ENCODE measurements at places on chromosomes 11 and 22.
A peak's percentile ranks its signal among the peaks of the same experiment; 100 is the strongest.

DNA sequence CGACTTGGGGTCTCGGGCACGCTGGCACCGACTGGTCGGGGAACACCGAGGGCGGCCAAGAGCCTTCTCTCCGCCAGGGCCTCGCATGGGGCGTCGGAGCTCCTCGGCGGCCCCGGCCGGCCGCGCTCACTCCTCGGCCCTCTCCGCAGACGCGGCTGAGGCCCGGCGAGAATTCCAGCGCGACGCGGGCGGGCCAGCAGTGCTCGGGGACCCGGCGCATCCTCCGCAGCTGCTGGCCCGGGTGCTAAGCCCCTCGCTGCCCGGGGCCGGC lies 5.6 kb downstream of the TBX1 start:
- DNase-seq, result no peak

DNA sequence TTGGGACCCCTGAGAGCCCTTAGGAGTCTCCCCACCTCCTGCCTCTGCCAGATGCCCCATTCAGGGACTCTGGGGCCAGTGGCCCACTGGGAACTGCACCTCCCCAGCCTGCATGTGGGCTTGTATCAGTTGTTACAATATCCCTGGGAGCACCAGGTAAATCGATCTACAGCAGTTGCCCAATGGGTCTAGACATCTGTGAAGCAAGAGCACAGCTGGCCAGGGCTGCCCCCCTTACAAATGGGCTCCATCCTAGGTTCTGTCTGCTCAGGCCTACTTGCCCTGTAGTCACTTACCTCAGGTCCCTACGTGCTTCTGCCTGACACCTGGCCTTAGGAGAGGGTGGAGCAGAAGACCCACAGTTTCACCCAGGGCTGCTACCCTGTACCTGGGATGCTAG lies 62.7 kb downstream of the HIRA start:
- DNase-seq, result no peak

- no peak for DNase-seq
Observed at GRCh38 chr11:110077346-110077745, 15.8 kb upstream of the ZC3H12C start.

- no peak for DNase-seq
Observed at GRCh38 chr11:67616431-67617242, 9.9 kb downstream of the NDUFV1 start.

- no peak for DNase-seq
Observed at GRCh38 chr11:85531191-85531897, 95.8 kb downstream of the DLG2 start.

DNA sequence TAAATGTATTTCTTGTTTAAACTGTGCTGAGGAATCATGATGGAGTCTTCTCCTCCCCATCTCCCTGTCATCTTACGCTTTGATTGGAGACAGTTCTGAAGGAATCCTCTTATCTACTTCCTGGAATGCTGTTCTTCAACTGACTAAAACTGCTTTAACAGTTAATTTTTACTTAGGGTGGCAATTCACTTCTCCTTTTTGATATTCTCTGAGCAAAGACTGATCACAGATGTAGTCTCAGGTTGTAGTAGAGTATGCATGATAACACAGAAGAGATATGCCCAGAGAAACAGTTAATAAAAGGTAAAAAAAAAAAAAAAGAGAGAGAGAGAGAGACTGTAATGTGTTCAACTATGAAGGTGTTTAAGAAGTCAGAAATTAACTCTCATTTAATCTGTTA lies 1.4 kb upstream of the CASP5 start:
- no peak for DNase-seq

- DNase-seq, result no peak
Observed at GRCh38 chr22:50011447-50012210, 936 bp downstream of the IL17REL start.

GRCh38 chr22:39414886-39415285 lies 15.3 kb downstream of the TAB1 start:
- DNase-seq, result no peak

DNA sequence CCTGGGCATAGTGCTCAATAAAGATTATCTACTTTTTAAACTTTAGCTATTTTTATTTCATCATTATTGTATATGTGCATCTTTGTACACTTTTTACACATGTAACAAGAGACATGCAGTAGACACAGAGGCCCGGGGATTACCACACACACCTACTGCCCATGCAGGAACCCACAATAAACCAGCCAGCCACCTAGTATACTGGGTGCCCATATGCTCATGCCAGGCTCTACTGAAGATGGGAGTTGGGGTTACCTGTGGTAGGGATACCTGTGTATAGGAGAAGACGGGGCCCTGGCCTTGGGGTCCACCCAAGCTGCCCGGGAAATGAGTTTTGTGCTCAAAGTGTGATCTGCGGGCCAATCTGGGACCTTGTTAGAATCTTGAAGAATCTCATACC lies 31.2 kb upstream of the P2RY2 start:
- no peak for DNase-seq

DNA sequence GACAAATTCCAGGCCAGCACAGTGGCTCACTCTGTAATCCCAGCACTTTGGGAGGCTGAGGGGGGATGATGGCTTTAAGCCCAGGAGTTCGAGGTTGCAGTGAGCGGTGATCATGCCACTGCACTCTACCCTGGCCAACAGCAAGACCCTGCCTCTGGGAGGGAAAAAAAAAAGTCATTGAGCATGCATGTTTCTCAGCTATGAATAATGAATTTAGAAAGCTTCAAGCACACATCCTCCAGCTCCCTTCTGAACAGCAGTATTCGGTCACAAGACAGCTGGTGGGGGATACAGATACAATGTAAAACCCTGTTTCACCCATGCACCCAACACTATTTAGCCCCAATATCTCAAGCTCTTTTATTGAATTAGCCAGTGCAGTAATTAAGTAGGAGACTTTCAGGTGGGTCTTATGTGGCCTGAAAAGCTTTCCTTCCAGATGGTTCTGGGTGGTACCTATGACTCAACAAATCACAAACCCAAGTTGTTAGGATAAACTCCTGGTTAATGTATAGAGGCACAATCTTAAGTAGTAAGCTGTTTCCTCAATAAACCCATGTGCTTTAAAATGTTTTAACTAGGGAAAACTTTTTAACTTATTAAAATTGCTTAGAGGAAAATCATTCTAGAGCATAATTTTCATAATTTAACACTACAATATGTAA lies 13.4 kb downstream of the PRDM10 start:
- DNase-seq, result no peak

- no peak for DNase-seq
Observed at GRCh38 chr11:35780951-35781860, 118.6 kb downstream of the TRIM44 start.

DNA sequence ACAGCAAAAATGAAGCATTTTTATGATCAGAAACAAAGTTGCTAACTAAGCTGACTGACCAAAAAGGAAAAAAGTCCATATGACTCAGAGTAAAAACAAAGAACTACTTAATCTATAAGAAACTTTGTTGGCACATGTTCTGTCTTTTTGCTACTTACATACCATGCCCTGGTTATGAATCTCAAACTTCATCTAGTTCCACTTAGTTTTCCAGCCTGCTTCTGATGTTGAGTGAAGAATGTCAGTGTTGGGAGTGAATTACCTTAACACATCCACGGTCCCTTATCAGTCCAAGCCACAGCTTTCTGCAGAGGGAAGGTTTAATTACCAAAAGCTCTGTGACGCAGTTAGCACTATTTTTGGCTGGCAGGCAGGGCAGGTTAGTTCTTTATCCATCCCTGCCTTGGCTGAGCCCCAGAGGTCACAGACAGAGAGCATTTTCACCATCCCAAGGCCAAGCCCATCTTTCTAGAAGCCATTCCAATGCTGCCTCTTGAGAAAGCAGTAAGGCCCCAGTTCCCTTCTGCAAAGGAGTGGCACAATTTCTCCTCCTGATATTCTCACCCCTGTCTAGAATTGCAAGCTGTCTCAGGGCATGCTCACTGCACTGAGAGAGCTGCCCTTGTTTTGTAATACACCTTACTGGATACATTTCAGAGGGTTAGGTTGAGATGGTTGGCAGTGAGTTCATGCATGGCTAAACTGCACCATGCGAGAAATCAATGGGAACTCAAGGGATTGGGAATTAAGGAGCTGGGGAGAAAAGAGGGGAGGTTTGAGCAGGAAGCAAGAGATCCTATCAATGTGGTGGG lies 67.1 kb downstream of the SLC1A2 start:
- no peak for DNase-seq

DNA sequence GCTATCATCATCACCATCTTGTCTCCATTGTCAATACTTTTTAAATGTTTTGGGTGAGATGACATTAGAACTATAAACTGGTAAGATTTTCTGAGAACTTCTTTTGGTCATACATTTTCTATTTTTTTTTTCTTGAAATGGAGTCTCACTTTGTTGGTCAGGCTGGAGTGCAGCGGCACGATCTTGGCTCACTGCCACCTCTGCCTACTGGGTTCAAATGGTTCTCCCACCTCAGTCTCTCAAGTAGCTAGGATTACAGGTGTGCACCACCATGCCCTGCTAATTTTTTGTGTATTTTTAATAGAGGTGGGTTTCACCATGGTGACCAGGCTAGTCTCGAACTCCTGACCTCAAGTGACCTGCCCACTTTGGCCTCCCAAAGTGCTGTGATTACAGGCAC lies 785.9 kb upstream of the ARHGAP42 start:
- no peak for DNase-seq

GRCh38 chr22:35783943-35784614 lies 66.4 kb downstream of the APOL5 start:
- no peak for DNase-seq

DNA sequence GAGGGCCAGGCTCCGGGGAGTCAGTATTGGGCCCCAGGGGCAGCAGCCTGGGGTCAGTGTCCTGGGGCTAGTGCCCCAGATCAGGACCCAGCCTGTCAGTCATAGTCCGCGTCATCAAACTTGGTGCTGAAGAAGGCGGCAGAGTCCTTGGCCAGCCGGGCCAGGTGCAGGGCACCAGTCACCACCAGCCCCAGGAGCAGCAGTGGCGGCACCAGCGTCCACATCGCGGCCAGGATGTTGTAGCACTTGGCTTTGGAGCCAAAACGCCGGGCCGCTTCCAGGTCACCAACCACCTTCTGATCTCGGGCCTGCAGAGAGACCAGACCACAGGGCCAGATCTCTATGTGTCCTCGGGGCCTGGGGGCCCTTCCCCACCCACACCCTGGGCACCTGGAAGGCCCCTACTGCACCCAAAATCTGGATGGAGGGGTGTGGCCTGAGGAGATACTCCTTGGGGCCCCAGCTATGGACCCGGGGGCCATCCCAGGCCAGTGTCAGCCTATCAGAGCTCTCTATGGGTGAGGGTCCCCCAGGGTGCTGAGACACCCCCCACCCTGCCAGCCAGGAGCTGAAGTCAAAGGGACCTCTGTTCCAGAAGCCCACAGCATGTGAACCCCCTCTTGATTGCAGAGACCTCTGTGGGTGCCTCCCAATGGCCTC lies 790 bp downstream of the IFITM5 start:
- no peak for DNase-seq

DNA sequence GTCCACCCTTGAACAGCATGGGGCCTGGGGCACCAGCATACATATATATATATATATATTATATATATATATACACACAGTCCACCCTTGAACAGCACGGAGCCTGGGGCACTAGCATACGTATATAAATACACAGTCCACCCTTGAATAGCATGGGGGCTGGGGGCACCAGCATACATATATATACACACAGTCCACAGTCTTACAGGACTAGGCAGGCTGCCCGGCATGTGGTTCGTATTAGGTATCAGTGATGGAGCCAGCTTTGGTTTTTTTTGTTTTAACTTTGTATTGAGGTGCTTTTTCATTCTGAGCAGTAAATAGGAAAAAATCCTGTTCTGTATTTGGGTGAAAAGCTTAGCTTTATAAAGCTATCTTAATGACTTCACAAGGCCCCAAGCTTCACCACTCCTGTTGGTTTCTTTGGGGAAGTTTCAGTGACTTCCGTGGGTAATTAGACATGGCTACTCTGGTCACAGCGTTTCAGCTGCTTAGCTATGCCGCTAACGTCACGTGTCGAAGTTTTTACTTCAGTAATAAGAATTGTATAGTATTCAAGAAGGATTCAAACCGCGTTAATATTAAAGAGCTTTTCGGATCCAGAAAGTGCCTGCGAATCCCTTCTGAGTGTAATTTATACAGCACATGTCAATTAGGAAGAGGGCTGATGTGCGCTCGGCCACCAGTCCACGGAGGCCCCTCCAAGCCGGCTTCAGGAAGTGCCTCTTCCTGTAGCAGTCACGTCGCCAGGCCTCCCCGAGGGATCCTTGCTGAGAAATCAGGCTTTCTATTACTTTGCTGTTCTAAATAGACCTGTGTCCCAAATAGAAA lies 179.7 kb downstream of the TBC1D22A start:
- no peak for DNase-seq

DNA sequence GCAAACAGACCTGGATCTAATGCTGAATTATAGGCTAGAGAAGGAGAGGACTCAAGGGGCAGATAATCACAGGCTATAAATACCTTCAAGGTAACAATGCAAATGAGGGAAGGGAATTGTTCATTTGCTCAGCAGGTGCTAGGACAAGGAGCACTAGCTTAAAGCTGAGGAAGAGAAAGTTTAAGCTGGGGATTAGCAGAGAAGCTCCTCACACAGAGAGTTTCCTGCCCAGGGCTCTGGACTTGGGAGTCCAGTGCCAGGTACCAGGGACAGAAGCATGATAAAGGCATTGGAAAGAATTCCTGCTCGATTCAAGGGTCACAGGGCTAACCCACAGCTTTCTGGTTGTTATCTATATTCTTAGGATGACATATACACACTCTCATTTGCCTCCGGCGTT lies 509.9 kb downstream of the NTM start:
- DNase-seq, result no peak

DNA sequence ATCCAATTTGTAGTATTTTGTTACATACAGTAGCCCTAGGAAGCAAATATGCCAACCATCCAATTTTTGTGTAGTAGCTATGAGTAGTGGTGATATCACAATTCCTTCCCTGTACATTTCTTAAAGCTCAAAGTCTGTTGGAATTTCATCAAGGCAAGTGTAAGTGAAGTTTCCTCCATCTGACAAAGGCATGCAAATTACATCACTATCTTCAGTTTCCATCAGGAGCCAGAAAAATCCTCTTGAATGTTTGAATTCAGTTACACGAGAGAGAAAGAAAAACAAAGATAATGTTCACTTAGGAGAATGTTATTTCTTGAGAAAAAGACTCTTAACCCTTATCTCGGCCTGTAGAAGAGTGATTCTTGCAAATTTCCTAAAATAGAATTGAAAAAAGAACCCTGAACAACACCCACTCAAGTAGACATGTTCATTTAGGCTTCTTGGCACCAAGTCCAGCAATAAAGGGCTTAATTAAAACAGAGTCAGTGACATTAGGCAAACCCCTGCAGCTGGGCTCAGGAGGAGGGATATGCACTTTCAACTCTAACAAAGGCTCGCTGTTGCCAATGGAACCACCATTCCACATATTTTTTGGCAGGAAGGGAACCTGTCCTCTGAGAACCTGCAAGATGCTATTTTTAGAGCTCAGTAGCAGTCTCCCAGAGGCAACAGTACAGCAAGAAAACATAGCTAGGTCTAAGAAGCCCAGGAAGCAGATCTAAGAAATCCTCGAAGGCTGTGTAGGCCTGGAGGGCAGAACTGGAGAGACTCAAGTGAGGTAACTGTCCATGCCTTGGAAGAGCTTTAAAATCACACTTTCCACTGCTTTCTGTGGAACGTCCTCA lies 144.6 kb downstream of the CCDC81 start:
- no peak for DNase-seq

- DNase-seq, result peak; percentile 12
Observed at GRCh38 chr11:2092956-2093412, 46.2 kb downstream of the IGF2 start.

Measured in hematopoietic multipotent progenitor cell treated with erythropoietin and hydrocortisone succinate and interleukin-3 and kit ligand, for 15 days (in vitro differentiated cells).